ENCODE measurements at places on chromosomes 1 and 21. TPM values are rescaled to one million over a fixed set of nuclear protein-coding genes. Genes with fewer than 3 reads are reported as not detected.

DNA sequence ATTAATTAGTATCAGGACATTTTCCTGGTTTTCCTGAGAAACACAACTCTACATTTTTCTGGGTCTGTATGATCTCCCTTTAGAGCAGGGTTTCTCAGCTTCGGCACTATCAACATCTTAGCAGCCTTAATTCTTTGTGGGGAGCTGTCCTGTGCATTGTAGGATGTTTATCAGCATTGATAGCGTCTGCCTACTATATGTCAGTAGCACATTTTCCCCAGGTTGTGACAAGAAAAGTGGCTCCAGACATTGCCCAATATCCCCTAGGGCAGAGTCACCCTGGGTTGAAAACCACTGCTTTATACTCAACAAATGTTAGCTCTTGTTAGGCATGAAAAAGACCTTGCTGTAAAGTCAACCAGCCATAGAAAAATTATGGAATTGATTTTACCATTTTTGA is 195.1 kb upstream of the FMN2 start:
- H3K36me3 ChIP-seq: no peaks in the 10 kb centered on the region
- no peaks in the 10 kb centered on the region for H3K4me1 ChIP-seq
- no peaks in the 10 kb centered on the region for H3K27me3 ChIP-seq
- DNase-seq: no peak

The FAM167B gene
- total RNA-seq: 9.6 TPM

DNA sequence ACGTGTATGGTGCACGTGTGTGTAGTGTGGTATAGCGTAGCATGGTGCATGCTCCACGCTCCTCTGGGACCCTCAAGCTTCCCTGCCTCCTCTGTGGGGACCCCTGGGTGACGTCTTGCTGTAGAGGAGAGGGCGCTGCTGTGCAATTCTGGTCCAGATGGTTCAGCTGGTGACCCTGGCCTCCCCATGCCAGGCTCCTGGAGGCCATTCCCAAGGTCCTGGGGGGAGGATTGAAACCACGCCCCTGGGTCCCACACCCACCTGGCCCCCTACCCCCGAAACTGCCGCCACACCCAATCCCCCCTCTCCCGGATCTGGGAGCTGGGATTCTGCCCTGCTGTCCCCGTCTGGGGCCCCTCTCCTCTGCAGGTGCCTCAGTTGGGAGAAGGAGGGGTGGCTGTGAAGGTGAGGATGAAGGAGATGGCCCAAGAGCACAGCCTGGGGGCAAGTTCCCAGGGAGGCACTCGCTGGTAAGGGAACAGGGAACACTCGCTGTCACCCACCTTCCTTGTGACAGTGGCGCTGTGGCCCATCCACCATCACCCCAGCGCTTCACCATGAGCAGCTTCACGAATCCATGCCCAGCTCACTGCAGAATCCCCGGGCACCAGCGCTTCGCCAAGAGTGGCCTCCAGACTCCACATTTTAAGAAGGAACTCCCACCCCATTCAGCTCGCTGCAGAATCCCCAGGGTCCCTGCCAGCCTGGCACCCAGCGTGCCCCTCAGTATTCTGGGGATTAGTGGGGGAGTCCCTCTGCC is 38.0 kb downstream of the WDR4 start:
- no peak overlapping the region for H3K4me3 ChIP-seq
- no peaks in the 10 kb centered on the region for H3K4me1 ChIP-seq
- no peak overlapping the region for H3K27ac ChIP-seq
- H3K27me3 ChIP-seq: no peaks in the 10 kb centered on the region

GRCh38 chr21:35359076-35359475 is 310.0 kb upstream of the RUNX1 start:
- no peak for DNase-seq
- H3K27me3 ChIP-seq: no peaks in the 10 kb centered on the region
- no peak overlapping the region for H3K4me3 ChIP-seq

- no peaks in the 10 kb centered on the region for H3K36me3 ChIP-seq
- no peaks in the 10 kb centered on the region for H3K4me1 ChIP-seq
- H3K27me3 ChIP-seq: no peaks in the 10 kb centered on the region
- H3K4me3 ChIP-seq: no peak overlapping the region
- no peak for DNase-seq
Measured at GRCh38 chr1:78334952-78335351, 155.8 kb upstream of the PTGFR start.

GRCh38 chr21:44043613-44044012 is 31.5 kb downstream of the TRAPPC10 start:
- no peak overlapping the region for H3K27ac ChIP-seq
- peaks cover 3% of the 10 kb centered on the region for H3K36me3 ChIP-seq
- no peaks in the 10 kb centered on the region for H3K4me1 ChIP-seq

DNA sequence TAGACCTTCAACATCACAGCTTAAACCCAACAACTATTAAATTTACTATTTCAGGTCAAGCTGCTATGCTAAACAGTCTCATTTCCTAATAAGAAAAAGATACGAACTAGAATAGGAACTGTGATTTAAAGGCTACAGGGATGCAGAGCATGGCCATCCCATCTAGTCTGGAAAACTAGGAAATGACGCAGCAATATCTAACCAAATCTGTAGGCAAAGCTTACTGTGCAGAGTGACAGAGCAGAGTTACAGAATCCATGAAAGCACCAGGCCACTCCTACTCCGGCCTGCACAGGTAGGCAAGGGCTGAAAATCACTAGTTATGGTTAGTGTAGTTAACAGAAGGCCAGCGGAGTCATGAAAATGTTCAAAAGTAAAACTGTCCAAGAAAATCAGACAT is 2.1 kb downstream of the HLCS start:
- H3K36me3 ChIP-seq: no peaks in the 10 kb centered on the region
- no peak for DNase-seq
- H3K4me3 ChIP-seq: no peak overlapping the region
- no peak overlapping the region for H3K27ac ChIP-seq
- no peaks in the 10 kb centered on the region for H3K27me3 ChIP-seq
- no peaks in the 10 kb centered on the region for H3K4me1 ChIP-seq

The TMCO4 gene
- total RNA-seq: 33.1 TPM

- H3K4me1 ChIP-seq: peaks cover 10% of the 10 kb centered on the region
- DNase-seq: no peak
- no peaks in the 10 kb centered on the region for H3K27me3 ChIP-seq
- no peak overlapping the region for H3K27ac ChIP-seq
- no peaks in the 10 kb centered on the region for H3K36me3 ChIP-seq
Measured at GRCh38 chr1:178935610-178936009, 64.7 kb upstream of the ANGPTL1 start.

GRCh38 chr1:105591681-105592080 is 1464.8 kb upstream of the PRMT6 start:
- H3K4me1 ChIP-seq: no peaks in the 10 kb centered on the region
- no peaks in the 10 kb centered on the region for H3K36me3 ChIP-seq
- H3K27me3 ChIP-seq: no peaks in the 10 kb centered on the region
- H3K27ac ChIP-seq: no peak overlapping the region
- no peak overlapping the region for H3K4me3 ChIP-seq
- DNase-seq: no peak

GRCh38 chr1:152546704-152547103 is 19.9 kb downstream of the LCE3E start:
- H3K4me1 ChIP-seq: no peaks in the 10 kb centered on the region
- no peak overlapping the region for H3K27ac ChIP-seq
- no peaks in the 10 kb centered on the region for H3K27me3 ChIP-seq
- H3K36me3 ChIP-seq: no peaks in the 10 kb centered on the region
- H3K4me3 ChIP-seq: no peak overlapping the region

The CRP gene
- 0.32 TPM for total RNA-seq

- H3K27ac ChIP-seq: no peak overlapping the region
- peak overlapping the region; percentile 68 for H3K4me3 ChIP-seq
- H3K27me3 ChIP-seq: no peaks in the 10 kb centered on the region
- DNase-seq: no peak
Measured at GRCh38 chr1:184385865-184386311, 941 bp upstream of the C1orf21 start.

GRCh38 chr1:185674201-185674600 is 60.0 kb upstream of the HMCN1 start:
- no peak overlapping the region for H3K27ac ChIP-seq
- no peaks in the 10 kb centered on the region for H3K27me3 ChIP-seq
- H3K4me1 ChIP-seq: no peaks in the 10 kb centered on the region
- no peak for DNase-seq

All from aorta (tissue), 5 donors.